ENCODE measurements at places on chromosomes 11 and 22.

DNA sequence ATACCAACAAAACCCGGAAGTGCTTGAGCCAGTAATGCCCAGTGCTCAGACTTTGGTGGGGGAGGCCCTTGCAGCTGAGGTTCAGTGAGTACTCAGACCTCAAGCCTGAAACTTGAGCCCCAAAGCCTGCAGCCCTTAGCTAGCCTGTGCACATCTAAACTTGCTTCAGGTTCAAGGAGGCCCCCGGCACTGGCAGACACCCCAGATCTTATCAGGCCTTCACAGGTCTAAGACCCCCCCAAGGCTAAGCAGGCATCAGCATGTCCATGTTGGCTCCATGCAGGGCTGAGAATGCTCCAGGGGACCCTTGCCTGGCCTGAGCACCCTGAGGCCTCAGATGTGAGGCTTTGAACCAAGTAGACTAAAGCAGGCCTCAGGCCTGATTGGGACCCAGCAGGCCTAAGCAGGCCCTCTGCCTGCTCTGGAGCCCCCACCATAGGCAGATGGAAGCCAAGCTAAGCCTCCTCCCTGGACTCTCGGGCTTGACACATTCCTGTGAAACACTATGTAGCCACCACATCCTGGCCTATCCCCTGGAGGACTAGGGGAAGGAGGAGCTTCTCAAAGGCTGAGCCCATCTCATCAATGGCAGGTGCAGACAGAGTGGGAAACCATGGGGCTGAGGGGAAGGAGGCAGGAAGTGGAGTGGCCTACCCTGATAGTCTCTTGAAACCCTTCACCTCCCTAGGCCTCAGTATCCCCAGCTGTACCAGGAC, 1.2 kb upstream of the CASTOR1 start:
- no peak for DNase-seq

DNA sequence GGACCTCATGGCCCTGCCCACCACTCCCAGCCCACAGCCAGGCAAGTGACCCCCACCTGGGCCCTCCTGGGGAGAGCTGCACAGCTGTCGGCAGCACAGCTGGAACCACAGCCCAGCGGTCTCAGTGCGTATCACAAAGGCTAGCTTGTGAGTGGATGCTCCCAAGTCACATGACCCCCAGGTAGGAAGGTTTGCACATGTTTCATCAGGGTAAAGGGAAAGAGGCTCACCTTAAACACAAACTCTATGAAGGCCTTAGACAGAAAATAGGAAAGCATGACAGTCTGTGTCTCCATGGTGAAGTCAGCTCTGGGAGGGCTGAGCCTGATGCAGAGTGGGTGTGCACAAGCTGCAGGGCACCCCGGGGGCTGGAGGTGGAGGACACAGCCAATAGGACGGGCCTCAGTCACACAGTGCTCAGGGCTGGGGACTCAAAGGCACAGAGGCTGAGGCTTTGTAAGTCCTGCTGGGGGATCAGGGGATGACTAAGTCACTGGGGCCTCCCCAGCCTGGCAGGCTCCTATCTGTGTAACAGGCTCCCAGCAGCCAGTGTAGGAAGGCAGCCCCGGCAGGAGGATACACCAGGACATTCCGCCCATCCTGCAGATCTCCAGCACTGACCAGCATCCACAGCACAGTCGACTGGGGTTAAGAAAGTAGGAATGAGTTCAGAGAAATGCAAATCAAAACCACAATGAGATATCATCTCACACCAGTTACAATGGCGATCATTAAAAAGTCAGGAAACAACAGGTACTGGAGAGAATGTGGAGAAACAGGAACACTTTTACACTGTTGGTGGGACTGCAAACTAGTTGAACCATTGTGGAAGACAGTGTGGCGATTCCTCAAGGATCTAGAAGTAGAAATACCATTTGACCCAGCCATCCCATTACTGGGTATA, 22.0 kb downstream of the CELSR1 start:
- no peak for DNase-seq

- DNase-seq: no peak
Measured at GRCh38 chr11:100830978-100831732, 144.1 kb downstream of the ARHGAP42 start.

DNA sequence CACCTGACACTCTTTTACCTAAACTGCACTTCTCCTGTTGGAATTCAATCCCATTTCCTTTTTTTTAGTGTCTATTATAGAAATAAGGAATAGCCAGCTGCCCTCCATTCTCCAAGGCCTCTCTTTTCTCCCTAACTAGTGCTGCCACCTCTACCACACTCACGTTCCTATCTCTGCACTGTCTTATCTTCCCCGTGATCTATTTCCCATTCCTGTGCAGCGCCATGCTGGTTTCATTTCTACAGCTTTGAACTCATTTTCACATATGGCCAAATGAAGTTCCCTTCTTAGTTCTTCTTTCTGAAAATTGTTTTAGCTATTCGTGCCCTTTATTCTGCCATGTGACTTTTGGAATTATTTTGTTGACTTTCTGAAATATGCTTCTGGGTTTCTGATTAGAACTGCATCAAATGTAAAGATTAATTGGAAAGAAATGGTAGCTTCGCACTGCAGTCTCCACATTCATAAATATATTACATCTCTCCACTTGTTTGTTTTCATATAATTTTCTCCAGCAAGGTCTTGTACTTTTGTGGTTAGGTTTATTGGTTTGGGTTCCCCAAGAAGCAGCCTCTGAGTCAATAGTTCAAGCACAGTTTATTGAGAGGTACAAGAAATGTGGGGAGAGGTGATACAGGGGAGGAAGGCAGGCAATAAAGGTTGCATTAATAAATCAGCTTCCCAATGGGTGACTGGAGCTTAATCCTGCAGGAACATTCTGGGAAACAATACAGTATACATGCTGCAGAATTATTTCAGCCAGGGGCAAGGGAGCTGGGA, 43.7 kb upstream of the DRD2 start:
- no peak for DNase-seq

DNA sequence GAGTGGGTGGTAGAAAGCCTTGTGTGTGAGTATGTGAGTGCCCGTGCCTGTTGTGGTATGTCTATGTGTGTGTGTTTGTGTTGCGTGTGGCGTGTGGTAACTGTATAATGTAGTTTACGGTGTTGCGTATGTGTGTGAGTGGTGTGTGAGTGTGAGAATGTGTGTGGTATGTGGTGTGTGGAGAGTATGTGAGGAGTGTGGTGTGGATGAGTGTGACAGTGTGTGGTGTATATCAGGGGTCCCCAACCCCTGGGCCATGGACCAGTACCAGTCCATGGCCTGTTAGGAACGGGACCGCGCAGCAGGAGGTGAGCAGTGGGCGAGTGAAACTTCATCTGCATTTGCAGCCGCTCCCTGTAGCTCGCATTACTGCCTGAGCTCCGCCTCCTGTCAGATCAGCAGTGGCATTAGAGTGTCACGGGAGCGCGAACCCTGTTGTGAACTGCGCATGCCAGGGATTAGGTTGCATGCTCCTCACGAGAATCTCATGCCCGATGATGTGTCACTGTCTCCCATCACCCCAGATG, 5.7 kb downstream of the UPK3A start:
- peak; percentile 38 for DNase-seq

GRCh38 chr11:121460941-121461514, 8.3 kb upstream of the SORL1-AS1 start:
- DNase-seq: no peak

DNA sequence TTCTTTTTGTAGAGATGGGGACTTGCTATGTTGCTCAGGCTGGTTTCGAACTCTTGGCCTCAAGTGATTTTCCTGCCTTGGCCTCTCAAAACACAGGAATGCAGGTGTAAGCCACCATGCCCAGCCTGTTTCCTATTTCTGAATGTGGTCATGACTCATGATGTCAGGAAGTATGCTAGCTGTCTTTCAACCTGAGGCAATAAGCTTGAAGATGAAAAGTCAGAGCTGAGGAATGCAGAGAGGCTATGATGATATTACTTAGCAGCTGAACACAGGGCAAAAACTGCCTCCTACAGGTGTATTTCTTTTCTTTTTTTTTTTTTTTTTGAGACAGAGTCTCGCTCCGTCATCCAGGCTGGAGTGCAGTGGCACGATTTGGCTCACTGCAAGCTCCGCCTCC, 9.0 kb upstream of the NUCB2 start:
- no peak for DNase-seq

GRCh38 chr11:13271060-13271693, 6.4 kb upstream of the BMAL1 start:
- DNase-seq: no peak

- peak; percentile 29 for DNase-seq
Measured at GRCh38 chr22:27045103-27045947, 387.9 kb downstream of the MIAT start.

- no peak for DNase-seq
Measured at GRCh38 chr22:27796829-27797519, 4.6 kb downstream of the MN1 start.

GRCh38 chr11:96293598-96294021, 49.4 kb downstream of the MAML2 start:
- peak; percentile 67 for DNase-seq

DNA sequence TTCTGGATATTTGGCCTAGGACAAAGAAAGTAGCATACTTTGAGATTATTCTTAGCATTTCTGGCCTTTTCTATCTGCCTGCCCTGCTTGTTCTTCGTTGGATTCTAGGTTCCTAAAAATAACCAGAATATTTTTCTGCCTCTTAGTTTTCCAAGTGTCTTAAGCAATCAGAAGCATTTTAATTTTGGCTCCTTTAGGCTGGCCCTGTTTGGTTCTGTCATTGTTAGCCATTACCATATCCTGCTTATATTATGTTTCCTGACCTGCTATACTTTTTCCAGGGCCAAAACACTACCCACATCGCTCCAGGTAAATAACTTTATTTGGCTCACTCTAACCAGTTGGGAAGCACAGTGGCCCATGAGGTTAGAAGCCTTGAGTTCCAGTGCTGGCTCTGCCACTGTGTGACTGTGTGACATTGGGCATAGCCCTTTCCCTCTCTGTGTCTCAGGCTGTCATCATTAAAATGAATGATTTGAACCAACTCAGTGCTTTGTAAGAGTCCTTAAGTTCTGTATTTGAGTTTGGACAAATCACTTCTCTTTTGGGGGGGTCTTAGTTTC, 91.1 kb downstream of the STIM1 start:
- DNase-seq: no peak

- DNase-seq: no peak
Measured at GRCh38 chr22:17412232-17412631, 43.0 kb downstream of the CECR2 start.

- no peak for DNase-seq
Measured at GRCh38 chr11:58796333-58796732, 48.2 kb downstream of the GLYATL2 start.

DNA sequence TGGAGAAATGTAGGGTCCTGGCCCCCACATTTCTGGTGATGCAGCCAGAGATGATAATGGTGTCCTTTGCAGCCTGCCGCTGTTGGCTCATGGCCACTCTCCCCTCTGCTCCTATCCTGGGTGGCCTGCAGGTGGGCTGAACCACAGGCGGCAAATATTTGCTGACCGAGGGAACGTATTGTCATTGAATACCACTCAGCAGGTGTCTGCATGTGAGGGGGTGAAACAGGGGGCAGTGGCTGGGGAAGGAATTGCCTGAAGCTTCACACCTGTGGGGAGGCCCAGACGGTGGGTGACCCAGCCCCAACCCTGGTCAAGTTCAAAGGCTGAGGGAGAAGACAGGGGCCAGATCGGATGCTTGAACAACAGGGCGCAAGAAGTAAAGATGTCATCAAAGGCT, 73.3 kb upstream of the WNT11 start:
- no peak for DNase-seq

DNA sequence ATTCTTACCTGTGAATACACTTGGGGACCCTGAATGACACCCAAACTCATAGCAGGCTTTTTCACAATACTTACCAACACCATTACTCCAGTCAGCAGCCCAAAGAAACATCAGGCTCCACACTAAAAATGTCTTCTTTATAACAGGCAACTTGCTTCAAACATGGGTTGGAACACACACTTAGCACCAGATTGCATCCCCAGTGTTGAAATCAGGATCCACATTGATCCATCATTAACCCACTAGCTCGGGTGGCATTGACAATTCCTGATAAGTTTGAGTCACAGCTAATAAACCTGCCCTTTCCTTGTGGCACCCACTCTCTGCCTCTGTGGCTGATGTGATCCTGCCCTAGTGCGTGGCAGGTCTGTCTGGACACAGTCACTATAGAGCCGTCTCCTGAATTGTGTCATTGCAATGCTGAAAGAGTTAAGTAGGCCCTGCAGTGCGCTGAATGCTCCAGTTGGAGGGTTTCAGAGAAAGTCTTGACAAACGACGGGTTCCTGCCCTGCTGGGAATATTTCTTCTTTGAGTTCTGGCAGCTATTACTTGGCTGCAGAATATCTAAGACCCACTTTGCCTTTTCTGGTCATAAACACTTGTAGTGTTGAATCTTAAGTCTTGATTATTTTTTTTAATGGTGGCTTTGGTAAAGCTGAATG, 19.6 kb upstream of the C11orf96 start:
- DNase-seq: no peak

- DNase-seq: no peak
Measured at GRCh38 chr11:94671553-94672366, 96.4 kb upstream of the AMOTL1 start.

DNA sequence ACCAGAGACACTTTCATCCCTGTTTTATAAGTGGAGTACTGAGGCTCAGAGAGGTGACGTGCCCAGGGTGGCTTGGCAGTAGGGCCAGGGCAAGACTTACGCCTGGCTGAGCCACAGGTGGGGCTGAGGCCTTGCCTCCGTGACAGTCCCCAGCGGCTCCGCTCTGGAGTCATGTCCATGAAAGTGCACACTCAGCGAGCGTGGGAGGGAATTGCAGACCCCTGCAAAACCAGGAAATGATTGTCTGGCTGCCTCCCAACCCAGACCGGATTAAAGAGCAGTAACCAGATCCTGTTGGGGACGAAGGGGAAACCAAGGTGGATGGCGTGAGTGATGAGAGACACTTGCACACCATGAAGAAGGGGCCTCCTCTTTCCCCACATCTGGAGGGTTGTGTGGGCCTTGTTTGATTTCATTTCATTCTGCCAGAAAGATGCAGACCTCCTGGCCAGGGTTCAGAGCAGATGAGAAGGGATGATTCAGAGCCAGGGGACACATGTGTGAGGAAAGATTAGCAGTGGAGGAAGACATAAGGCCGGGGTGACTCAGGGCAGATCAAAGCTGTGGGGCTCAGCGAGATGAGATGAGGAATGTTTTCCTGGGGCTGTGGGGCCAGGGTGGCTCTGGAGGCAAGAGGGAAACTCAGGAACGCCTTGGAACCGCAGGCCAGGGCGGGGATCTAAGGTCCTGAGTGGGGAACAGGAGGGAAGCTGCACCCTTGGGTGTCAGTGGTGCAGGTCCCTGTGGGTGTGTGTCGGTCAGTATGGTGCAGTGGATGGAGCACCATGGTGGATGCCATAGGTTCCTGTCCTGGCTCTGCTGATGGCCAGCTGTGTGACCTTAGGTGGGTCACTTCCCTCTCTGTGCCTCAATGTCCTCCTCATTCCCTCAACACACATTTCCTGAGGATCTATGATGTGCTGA, 29.9 kb upstream of the LRRC32 start:
- peak; percentile 87 for DNase-seq

DNA sequence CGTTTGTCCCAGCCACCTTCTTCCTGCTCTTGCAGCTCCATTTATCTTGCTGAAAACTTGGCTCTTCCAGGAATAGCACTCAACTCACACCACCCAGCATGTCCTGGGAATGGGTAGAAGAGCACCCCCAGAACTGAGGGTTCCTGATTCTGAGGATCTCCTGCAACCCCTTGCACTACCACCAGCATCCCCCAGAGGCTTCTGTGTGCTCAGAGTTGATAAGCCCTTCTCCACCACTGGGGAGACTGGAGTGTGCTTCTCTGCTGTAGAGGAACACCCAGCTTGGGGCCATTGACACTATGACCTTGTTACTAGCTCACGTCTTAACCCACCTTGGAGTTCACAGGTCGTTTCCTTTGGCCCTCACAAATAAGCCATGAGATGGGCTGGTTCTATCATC, 121.0 kb downstream of the GRIK4 start:
- DNase-seq: no peak

GRCh38 chr11:82858133-82858532, 42.1 kb downstream of the PRCP start:
- DNase-seq: no peak

GRCh38 chr11:83709434-83709833, 423.3 kb upstream of the CCDC90B start:
- DNase-seq: no peak

Data from suppressor macrophage treated with lipopolysaccharide for 1 hour (primary cell).